Fibroblast of lung (primary cell): ENCODE measurements at places on chromosomes 1 and 21.

DNA sequence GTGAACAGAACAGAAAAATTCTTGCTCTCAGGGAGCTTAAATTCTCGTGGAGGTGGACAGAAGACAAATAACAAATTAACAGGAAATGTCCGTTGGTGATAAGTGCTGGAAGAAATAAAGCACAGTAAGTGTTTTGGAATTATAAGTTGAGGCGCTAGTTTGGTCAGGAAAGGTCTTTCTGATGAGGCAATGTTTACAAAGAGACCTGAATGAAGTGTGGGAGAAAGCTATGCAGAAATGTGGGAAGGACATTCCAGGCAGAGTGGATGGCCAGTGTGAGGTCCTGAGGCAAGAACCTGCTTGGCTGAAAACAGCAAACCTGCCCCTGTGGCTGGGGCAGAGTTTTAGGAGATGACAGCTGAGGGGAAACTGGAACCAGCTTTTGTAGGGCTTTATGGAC is 23.3 kb downstream of the NGF start:
- peak; percentile 98 for DNase-seq

- no peak for DNase-seq
These were observed 105.7 kb upstream of the USP24 start for GRCh38 chr1:55320891-55321290.

- peak; percentile 24 for DNase-seq
These were observed 141.4 kb downstream of the PLPP3 start for GRCh38 chr1:56437959-56438358.

- no peak for DNase-seq
These were observed 2.9 kb downstream of the PAX7 start for GRCh38 chr1:18633422-18634155.

DNA sequence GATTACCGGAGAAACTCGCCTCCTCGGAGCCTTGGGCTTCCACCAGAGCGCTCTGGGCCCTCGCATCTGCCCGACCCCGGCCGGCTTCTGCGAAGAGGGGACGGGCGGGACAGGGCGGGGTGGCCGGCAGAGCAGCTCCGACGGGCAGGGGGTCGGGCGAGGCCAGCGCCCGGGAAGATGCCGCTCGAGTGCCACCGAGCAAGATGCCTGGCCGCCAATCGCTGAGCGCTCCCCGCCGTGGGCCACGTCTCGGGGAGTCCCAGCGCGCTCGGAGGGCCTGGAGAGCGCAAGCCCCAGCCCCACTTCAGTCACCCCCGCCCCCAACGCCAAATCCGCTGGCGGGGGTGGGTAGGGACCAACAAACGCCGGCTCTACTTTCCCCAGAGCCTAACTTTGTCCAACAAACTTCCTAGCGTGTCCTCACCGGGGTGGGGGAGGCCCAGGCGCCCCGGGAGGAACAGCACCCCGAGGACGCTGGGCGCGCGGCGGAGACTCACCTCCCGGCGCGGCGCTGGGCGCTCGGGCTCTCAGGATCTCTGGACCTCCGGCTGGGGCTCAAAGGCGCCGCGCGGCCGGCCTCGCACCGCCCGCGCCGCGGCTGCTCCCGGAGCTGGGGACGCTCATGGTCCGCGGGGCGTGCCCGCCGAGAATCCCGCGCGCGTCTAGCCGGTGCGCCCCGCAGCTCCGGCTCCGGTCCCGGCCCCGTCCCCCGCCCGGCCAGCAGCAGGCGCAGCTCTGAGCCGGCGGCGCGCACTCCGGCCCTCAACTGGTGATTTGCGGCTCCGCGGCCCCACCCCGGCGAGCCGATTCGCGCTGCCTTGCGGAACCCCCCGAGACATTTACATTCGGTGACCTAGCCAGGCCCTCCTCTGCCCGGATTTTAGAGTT is at the start of gene BCAR3:
Gene BCAR3 (minus strand): TSS at position 737 of the 888 bp plus-strand sequence. CDS start 6,907 bp downstream, outside the sequence.
- peak; percentile 73 for DNase-seq

DNA sequence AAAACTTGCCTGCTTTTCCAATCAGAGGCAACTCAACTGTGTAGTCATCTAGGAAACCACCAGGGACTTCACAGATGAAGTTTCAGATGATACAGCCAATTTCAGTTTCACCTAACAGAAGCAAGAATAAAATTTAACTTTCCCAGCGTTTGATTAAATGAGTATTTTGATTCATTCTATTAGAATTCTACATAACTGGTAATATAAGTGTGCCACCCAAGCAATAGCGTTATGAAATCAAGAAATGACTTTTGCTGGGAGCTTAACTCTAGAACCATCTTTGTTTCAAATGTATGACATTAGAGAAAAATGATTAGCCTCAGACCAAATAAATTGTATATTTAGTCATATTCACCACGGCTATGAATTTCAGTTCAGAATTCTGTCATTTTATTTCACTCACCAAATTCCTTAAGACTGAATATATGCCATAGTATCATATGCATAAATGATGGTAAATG is 239.3 kb downstream of the NRIP1 start:
- DNase-seq = no peak

DNA sequence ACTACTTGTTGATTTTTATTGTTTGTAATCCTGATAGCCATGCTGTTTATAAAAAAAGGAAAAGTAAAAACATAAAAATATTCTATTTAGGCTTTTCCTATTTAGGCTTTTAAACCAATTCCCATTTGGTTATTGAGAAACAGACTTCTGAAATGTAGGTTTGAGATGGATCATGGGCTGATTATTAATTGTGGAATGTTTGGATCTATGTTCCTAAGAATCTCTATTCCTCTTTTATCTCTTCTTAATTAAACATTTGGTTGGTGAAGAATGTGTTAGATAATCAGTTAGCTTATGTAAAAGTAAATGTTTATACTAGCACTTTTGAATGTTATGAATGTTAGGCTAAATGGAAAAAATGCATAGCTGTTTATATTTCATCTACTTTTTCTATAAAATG is 97.4 kb downstream of the ATF6 start:
- no peak for DNase-seq

GRCh38 chr1:221053889-221054288 is 174.6 kb downstream of the HLX start:
- DNase-seq = no peak

DNA sequence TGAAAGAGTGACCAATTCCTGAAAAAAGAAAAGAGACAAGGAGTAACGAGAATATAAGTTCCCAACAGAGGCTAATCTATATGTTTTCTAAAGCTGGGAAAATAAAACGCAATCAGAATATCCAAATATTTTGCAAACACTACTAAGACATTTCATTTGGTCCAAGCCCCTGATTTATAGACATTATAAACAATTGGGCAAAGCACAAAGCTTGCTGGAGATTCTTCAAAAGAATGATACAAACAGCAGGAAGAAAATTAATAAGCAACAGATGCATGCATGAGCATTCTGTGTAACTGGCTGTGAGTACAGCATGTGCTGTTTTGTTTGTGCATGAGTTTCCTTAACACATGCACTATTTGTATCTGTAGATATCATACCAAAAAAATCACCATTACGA is 552.9 kb downstream of the LTN1 start:
- peak; percentile 95 for DNase-seq

DNA sequence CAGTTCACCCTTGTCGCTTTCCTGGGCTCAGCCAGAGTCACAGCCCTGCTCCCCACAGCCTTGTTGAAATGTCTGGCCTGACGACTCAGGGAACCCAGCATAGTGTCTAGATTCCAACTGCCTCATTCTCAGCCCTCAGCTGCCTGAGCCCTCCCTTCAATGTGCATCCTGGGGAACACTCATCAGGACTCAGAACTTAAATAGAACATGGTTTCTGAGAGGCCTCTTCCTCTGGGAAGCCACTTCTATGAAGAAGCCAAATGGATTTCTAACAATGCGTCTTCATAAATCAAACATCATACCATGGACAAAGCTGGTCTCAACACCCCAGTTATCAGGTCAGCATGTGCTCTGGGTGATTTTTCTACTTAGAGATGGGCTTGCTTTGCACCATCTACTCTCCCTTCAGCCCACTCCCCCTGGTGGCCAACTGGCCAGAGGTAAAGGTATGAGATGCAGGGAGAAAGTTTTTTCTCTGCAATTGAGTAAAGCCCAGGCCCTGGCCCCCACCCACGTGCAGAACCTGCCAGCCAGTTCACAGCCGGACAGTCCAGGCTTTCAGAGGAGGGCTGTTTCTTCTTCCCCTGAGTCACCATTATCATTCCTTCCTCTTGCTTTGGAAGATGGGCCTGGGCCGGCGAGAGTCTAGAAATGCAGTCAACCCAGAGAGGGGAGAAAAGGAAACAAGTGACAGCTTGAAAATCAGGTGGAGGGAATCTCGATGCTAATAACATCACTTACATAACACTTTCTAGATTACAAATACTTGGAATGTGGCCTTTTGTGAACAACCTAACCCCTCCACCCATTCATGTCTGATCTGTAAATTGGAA is 32.1 kb downstream of the CD244 start:
- no peak for DNase-seq

DNA sequence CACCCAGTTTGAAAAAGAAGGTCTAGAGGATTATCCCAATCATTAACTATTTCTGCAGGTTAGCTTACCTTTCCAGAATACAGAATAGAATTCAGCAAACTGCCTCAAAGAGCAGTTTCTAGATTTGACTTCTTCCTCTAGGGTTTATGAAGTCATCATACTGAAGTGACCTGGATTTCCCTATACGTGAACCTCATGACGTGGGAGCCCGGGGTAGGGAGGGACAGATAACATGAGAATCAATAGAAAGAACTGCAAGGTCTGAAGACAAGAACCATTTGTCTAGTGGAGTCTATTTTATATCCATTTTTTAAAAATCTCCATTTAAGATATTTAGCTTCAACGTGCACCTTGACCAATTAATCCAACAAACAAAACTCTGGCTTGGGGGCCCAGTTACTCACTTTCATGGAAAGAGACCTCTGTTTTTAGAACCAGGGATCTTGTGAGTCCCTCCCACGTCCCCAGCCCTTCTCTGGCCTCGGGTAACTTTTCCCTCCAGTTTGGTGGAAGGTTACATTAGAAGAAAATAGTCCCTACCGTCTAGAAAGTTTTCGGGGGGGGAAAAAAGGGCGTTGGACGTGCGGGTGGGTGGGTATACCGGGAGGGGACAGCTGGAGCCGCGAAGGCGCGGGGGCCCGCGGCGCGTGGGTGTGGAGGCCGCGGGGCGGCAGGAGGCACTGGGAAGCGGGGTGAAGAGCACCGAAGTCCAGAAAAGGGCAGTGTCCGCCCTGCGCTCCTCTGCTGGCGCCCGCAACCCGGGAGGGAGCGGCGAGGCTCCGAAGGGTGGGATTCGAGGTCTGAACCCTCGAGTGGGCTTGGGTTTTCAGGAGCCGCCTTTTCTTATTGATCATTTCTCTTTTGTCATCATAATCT is 13.8 kb upstream of the POGZ start:
- peak; percentile 75 for DNase-seq

GRCh38 chr21:34526618-34527290 is 14.7 kb upstream of the KCNE1 start:
- DNase-seq = peak; percentile 100

DNA sequence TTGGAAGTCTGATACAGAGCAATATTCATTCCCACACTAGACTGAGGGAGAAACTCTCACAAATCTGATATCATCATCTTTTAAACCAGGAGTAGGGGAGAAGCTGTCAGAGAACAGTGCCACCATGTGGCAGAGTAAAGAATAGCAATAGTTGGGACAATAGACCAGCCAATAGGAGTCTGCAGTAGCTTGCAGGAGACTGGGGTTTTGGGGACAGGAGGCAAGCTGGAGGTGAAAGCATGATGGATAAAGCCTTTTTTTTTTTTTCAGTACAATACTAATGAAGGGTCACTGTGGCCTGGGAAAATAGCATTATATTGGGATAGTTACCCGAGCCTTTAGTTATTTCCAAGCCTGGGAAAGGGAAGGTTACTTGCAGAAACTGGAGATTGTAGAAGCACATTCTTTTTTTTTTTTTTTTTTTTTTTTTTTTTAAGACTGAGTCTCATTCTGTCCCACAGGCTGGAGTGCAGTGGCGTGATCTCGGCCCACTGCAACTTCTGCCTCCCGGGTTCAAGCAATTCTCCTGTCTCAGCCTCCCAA is 120.7 kb downstream of the S1PR1 start:
- peak; percentile 76 for DNase-seq

GRCh38 chr1:183630748-183631147 is 4.8 kb downstream of the ARPC5 start:
- DNase-seq = peak; percentile 50

DNA sequence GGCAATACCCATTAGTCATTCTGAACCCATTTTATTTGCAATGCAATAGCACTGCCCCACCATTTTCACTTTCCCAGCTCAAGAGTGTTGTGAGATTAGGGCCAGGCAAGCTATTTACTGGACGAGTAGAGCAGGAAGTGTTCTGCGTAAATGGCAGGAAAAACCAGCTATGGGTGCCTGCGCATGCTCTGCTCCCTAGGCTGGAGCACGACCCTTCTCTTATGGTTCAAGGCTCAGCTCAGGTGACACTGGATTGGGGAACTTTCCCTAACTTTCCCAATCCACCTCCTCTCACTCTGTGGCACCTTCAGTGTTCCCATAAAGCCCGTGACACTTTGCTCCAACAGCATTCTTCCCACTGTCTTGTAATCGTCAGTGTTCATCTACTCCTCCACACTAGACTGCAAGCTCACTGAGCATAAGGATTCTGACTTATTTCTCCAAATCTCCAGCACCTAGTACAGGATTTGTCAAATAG is 3.6 kb upstream of the MAN1A2 start:
- no peak for DNase-seq

DNA sequence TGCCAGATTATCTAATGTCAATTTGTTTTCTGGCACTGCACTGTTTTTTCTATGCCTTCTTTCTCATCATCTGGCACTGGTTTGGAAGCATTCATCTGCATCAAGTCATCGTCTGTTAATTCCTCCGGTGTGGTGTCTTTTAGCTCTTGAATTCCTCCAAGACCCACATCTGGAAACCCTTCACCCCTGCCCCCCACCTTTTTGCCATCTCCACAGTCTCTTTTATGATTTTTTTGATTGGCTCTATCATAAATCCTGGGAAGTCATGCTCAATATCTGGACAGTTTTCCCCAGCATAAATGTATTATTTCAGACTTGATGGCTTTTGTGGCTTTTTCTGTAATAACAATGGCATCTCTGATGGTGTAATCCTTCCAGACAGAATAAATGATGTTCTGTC is 10.4 kb upstream of the KCNK1 start:
- no peak for DNase-seq

GRCh38 chr1:186813420-186813819 is 15.3 kb upstream of the PLA2G4A start:
- no peak for DNase-seq

DNA sequence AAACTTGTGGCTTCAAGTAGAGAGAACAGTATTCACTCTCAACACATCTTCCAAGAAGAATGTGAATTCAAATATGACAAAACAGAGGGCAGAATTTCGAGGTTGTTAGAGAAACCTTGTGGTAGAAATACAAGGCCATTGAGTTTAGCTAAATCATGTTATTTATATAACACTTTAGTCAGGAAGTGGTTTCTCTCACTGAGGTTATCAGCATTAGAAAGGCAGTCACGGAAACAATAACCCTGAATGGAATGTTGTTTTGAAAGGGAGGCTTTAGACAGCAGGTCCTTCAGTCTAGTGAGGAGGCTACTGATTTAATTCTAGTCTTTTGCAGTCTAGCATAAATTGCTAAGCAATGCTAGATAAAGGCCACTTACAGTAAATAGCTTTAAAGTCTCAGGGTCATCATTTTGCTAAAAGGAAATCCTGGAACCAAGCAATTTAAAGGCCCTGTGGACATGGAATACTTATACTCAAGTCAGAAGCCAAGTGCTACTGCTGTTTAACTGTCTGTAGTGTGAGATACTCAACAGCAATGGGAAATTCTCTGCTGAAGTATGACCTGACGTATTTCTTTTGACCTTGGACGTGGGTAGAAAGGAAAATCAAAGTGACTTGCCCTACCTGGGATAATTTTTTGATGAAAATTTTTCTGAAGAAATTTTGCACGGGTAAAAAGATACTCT is 89.0 kb upstream of the CHODL start:
- peak; percentile 36 for DNase-seq
